ENCODE measurements at places on chromosomes 12 and 14. TPM values are rescaled to one million over a fixed set of nuclear protein-coding genes. Genes with fewer than 3 reads are reported as not detected.

DNA sequence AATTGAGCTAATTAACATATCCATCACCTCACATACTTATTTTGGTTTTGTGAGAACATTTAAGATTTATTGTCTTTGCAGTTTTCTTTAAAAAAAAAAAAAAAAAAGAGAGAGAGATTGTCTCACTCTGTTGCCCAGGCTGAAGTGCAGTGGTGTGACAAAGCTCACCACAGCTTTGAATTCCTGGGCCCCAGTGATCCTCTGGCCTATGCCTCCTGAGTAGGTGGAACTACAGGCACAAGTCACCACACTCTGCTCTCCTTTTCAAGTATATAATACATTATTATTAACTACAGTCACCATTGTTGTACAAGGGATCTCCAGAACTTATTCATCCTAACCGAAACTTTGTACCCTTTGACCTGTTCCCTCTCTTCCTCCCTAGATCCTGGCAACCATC lies 64.0 kb downstream of the NUMB start:
- no peak overlapping the region for H3K27ac ChIP-seq
- H3K36me3 ChIP-seq, result no peaks in the 10 kb centered on the region
- no peak overlapping the region for H3K4me3 ChIP-seq
- no peaks in the 10 kb centered on the region for H3K27me3 ChIP-seq

GRCh38 chr12:108966378-108967151 lies 54.3 kb downstream of the SVOP start:
- H3K36me3 ChIP-seq, result no peaks in the 10 kb centered on the region
- DNase-seq, result no peak
- H3K27me3 ChIP-seq, result no peaks in the 10 kb centered on the region
- H3K4me1 ChIP-seq, result no peaks in the 10 kb centered on the region

The KRT72 gene
- total RNA-seq, result not detected

The PRIM1 gene
- total RNA-seq, result 3.9 TPM

- no peak overlapping the region for H3K4me3 ChIP-seq
- H3K4me1 ChIP-seq, result no peaks in the 10 kb centered on the region
- no peak for DNase-seq
- H3K27ac ChIP-seq, result no peak overlapping the region
Observed at GRCh38 chr12:28088566-28089272, 101.5 kb upstream of the CCDC91 start.

The RNF212B gene
- not detected for total RNA-seq

DNA sequence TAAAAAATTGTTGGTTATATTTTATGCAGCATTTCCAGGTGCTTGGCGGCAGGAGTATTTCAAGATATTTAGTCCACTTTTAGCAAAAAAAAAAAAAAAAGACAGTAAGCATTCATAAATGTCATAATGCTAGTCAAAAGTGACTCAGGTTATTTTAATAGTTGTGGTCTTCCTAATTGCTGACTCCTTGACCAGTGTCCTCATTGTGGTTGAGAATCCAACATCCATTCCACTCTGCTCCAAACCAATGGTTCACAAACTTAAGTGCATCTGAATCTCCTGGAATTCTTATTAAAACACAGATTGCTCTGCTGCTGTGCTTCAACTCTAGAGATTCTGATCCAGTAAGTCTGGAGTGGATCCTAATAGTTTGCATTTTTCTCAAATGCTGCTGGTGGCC lies 71.4 kb downstream of the AKAP6 start:
- DNase-seq, result no peak
- H3K27me3 ChIP-seq, result no peaks in the 10 kb centered on the region
- no peaks in the 10 kb centered on the region for H3K36me3 ChIP-seq
- no peak overlapping the region for H3K4me3 ChIP-seq
- peaks cover 24% of the 10 kb centered on the region for H3K4me1 ChIP-seq

GRCh38 chr14:51451561-51451960 lies 200.1 kb upstream of the FRMD6 start:
- no peak for DNase-seq
- H3K4me3 ChIP-seq, result no peak overlapping the region
- H3K27me3 ChIP-seq, result no peaks in the 10 kb centered on the region
- peaks cover 6% of the 10 kb centered on the region for H3K4me1 ChIP-seq

DNA sequence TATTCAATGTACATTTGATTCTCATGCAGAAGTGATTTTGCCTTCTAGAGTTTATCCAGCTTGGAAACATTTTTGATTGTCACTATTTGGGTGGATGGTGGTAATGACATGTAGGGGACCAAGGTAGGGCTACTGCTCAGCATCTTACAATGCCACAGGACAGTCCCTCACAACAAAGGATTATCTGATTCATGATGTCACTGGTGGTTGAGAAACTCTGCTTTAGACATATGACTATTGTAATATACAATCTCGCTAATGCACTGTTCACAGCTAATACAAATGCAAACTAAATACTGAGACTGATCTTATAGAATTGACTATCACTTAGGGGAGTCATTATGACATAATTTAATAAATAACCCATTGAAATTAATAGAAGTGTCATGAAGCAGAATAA lies 60.4 kb upstream of the BTG1 start:
- H3K27me3 ChIP-seq, result no peaks in the 10 kb centered on the region
- no peak for DNase-seq
- no peaks in the 10 kb centered on the region for H3K36me3 ChIP-seq
- no peak overlapping the region for H3K4me3 ChIP-seq
- H3K27ac ChIP-seq, result no peak overlapping the region

All from sigmoid colon (tissue), 7 donors.